ENCODE measurements at places on chromosomes 1 and 21. TPM values are rescaled to one million over a fixed set of nuclear protein-coding genes. Genes with fewer than 3 reads are reported as not detected.

DNA sequence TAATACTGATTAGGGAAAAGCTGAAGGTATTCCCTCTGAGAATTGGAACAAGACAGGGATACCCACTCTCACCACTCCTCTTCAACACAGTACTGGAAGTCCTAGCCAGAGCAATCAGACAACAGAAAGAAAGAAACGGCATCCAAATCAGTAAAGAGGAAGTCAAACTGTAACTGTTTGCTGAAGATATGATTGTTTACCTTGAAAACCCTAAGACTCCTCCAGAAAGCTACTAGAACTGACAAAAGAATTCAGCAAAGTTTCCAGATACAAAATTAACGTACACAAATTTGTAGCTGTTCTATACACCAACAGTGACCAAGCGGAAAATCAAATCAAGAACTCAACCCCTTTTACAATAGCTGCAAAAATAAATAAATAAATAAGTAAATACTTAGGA lies 78.6 kb downstream of the EXTL2 start:
- no peaks in the 10 kb centered on the region for H3K27me3 ChIP-seq
- no peaks in the 10 kb centered on the region for H3K36me3 ChIP-seq
- H3K4me1 ChIP-seq, result peaks cover under 1% of the 10 kb centered on the region

- DNase-seq, result no peak
- H3K27ac ChIP-seq, result peak overlapping the region; percentile 93
- H3K36me3 ChIP-seq, result no peaks in the 10 kb centered on the region
- no peak overlapping the region for H3K4me3 ChIP-seq
- H3K4me1 ChIP-seq, result peaks cover 13% of the 10 kb centered on the region
Observed at GRCh38 chr1:39174390-39175081, 30.0 kb upstream of the MACF1 start.

Gene FCRLA
- 0.57 TPM for total RNA-seq

DNA sequence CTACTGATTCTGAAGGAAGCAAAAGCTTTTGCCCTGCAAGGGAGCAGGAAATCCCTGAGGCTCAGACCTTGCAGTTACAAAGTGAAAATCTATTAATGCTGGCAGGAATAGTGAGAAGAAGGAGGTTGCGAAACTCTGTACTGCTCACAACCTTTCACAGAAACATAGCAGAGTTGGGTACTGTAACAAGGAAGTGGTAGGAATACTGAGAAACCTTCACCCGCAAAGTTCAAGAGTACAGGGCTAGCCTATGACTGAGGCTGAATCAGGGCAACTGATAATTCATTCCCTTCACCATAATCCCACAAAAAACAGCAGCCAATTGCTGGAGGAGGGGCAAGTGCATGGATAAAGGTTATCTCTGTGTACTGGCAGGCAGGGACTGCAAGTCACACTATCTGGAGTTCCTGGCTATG lies 23.9 kb upstream of the KCTD3 start:
- H3K4me3 ChIP-seq, result no peak overlapping the region
- no peaks in the 10 kb centered on the region for H3K36me3 ChIP-seq
- no peaks in the 10 kb centered on the region for H3K27me3 ChIP-seq
- no peak overlapping the region for H3K27ac ChIP-seq

Gene SPEN
- total RNA-seq, result 76.9 TPM

GRCh38 chr1:145758575-145758974 lies 39.3 kb downstream of the CD160 start:
- no peak overlapping the region for H3K4me3 ChIP-seq
- no peak overlapping the region for H3K27ac ChIP-seq
- H3K4me1 ChIP-seq, result no peaks in the 10 kb centered on the region
- H3K36me3 ChIP-seq, result peaks cover 2% of the 10 kb centered on the region
- DNase-seq, result no peak

- H3K27me3 ChIP-seq, result no peaks in the 10 kb centered on the region
- H3K27ac ChIP-seq, result peak overlapping the region; percentile 54
- DNase-seq, result peak; percentile 62
- no peaks in the 10 kb centered on the region for H3K36me3 ChIP-seq
Observed at GRCh38 chr1:201171063-201172036, 17.1 kb upstream of the TMEM9 start.

Gene U2AF1
- 6.0 TPM for total RNA-seq

GRCh38 chr21:34865400-34866241 lies 183.5 kb downstream of the RUNX1 start:
- no peaks in the 10 kb centered on the region for H3K36me3 ChIP-seq
- H3K27me3 ChIP-seq, result no peaks in the 10 kb centered on the region
- H3K4me3 ChIP-seq, result no peak overlapping the region
- no peak overlapping the region for H3K27ac ChIP-seq
- H3K4me1 ChIP-seq, result no peaks in the 10 kb centered on the region

Gene PDE4B
- 24.5 TPM for total RNA-seq

Gene CHIT1
- 2.2 TPM for total RNA-seq

Gene ADAMTSL4
- total RNA-seq, result 94.4 TPM

Gene DYRK3
- 10.7 TPM for total RNA-seq

Gene MAP3K7CL
- 84.6 TPM for total RNA-seq

GRCh38 chr1:193275773-193276172 lies 89.4 kb upstream of the B3GALT2 start:
- no peak overlapping the region for H3K27ac ChIP-seq
- H3K4me3 ChIP-seq, result no peak overlapping the region
- H3K36me3 ChIP-seq, result no peaks in the 10 kb centered on the region
- no peak for DNase-seq
- H3K27me3 ChIP-seq, result no peaks in the 10 kb centered on the region

DNA sequence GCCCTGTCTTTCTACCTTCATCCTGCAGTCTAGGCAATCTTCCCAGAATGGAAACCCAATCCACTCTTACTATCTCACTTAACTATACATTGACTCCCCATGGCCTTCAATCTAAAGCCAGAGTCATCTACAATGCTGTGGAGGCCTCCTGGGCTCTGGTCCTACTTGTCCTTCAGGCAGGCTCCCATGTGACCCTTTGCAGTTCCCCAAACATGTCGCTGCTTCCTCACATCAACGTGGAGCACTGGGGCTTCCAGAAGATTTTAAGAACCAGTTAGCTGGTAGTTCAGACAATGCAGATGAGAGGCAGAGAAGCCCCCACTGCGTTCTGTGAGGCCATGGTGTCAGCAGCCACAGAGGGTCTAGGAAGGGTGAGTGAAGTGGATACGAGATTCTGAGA lies 18.6 kb downstream of the LYPD8 start:
- no peak overlapping the region for H3K4me3 ChIP-seq
- no peaks in the 10 kb centered on the region for H3K36me3 ChIP-seq
- no peak for DNase-seq

Gene GPR3
- total RNA-seq, result 0.68 TPM

DNA sequence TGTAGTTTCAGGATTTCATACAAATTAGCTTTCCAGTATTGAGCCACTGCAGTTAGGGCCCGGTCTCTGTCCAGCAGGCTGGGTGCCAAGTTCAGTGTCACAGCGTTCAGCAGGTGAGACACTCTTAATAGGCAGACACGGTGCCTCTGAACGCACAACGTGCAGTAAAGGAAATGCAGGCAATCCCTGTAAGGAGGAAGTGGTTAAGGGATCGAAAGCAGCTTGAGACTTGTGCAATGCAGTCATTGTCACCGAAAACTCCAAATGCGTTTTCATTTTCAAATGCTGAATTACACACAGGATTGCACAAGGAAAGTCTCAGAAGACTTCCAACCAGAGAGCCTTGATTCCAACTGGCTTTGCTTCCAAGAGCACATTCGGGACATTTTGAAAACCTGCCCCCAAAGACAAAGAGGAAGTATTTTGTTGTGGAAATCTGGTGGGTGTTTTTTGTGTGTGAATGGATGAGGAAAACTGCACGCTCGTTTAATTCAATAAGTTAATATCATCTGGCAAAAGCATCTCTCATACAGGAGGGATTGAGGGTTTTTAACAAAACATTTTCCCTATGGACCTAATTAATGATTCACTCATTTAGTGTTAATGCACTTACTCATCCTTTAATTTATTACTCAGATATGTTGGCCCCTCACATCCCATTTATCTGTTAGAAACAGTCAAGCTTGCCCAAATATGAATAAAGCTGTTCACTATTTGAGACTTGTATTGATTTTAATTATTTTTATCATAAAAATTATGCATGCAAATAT lies 61.6 kb downstream of the PTGS2 start:
- H3K4me3 ChIP-seq, result no peak overlapping the region
- DNase-seq, result peak; percentile 63
- no peaks in the 10 kb centered on the region for H3K27me3 ChIP-seq
- no peaks in the 10 kb centered on the region for H3K4me1 ChIP-seq

GRCh38 chr1:231684356-231685244 lies 58.0 kb downstream of the DISC1 start:
- H3K4me1 ChIP-seq, result no peaks in the 10 kb centered on the region
- H3K4me3 ChIP-seq, result no peak overlapping the region
- no peaks in the 10 kb centered on the region for H3K27me3 ChIP-seq
- no peak for DNase-seq
- H3K27ac ChIP-seq, result no peak overlapping the region
- no peaks in the 10 kb centered on the region for H3K36me3 ChIP-seq

Gene IFI44
- 52.7 TPM for total RNA-seq

- no peaks in the 10 kb centered on the region for H3K27me3 ChIP-seq
- no peak overlapping the region for H3K4me3 ChIP-seq
- DNase-seq, result no peak
- no peak overlapping the region for H3K27ac ChIP-seq
- H3K36me3 ChIP-seq, result no peaks in the 10 kb centered on the region
- no peaks in the 10 kb centered on the region for H3K4me1 ChIP-seq
Observed at GRCh38 chr1:78702426-78702825, 52.8 kb downstream of the IFI44 start.

DNA sequence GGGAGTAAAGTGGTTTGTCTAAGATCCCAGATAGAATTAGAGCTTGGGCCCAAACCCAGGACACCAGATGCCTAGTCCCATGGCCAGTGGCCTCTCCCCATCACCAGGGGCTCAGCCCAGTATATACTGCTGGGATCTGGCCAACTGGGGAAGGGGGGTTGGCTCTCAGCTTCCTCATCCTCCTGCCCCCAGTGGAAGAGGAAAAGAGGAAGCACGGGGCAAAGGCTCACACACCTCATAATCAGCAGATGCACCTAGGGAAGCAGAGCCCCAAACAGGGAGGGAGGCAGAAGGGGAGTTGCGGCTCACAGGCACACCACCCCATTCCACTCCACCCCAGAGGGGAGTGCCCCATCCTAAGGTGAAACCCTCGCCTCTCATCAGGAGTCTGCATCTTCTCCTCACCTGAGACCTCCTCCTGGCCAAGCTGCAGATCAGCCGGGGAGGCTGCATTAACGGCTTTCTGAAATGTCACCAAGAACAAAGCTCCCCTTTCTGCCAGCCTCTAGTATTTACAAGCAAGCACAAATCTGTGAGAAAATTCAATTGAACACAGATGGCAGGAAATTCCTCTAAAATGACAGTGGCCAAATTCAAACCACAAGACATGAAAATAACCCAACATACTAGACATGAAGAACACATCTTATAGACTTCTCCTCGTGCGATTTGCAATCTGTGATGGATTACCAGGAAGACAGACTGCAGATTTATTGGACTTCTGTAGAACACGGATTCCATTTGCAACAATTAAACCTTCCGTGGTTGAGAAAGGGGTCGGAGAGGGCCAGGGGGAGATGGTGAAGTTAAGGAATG lies 82.8 kb downstream of the GLIS1 start:
- no peak overlapping the region for H3K4me3 ChIP-seq
- DNase-seq, result peak; percentile 21
- no peak overlapping the region for H3K27ac ChIP-seq
- H3K27me3 ChIP-seq, result no peaks in the 10 kb centered on the region
- H3K36me3 ChIP-seq, result no peaks in the 10 kb centered on the region

DNA sequence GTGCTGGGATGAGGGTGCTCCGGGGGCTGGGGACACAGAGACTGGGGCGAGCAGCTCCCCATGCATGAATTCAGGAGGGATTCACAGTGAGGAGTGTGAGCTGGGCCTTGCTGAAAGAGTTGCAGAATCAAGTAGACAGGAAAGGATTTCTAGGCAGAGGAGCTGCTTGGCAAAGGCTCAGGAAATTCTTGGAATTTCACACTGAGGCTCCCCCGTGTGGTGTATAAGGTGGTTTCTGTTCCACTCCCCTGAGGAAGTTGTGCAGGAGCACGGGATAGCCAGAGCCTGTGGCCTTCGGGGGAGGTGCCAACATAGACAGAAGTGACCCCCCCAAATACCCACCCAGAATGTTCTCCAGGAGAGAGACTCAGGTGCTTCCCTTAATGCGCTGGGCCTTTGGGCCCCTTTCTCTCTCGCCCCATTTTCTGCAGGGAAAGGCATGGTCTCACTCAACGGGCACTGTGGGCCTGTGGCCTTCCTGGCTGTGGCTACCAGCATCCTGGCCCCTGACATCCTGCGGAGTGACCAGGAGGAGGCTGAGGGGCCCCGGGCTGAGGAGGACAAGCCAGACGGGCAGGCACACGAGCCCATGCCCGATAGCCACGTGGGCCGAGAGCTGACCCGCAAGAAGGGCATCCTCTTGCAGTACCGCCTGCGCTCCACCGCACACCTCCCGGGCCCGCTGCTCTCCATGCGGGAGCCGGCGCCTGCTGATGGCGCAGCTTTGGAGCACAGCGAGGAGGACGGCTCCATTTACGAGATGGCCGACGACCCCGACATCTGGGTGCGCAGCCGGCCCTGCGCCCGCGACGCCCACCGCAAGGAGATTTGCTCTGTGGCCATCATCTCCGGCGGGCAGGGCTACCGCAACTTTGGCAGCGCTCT lies 58.5 kb upstream of the ACTL8 start:
- no peak overlapping the region for H3K27ac ChIP-seq
- H3K27me3 ChIP-seq, result no peaks in the 10 kb centered on the region
- no peak for DNase-seq

Gene SH2D5
- total RNA-seq, result 0.26 TPM

DNA sequence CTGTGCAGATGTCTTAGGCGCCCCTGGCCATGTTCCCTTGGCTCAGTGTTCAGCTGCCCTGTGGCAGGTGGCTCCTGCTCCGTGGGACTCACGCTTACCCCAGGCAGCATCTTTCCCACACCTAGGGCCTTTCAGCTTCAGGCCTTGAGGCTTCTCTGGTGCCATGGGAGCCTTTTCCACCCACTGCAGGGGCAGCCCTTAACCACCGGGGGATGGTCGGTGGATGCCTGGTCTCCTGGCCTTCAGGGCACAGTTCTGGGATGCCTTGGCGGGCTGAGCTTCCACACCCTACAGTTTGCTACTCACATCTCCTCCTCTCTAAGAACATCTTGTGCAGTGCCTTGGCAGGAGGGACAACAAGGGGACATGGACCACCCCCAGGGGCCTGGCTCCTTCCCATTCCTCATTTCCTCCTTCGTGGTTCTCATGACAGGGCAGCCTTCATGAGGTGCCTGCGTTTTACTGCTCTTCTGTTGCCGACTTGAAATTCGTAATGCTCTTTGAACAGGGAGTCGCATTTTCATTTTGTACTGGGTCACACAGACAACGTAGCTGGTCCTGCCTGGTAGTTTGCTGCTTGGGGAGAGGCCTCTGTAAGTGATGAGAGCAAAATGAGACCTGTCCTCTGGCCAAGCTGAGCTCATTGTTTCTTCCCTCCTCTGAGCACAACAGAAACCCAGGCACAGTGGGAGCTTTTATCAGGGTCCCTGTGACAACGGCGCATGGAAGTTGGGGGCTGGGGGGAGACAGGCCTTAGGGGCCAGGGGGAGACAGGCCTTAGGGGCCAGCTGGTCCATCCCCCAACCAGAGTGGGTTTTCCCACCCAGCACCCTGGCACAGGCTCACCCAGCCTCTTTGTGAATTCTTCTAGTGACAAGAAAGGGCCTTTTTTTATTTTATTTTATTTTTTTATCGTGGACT lies 62.0 kb upstream of the NEK2 start:
- no peaks in the 10 kb centered on the region for H3K27me3 ChIP-seq
- no peak overlapping the region for H3K27ac ChIP-seq
- no peaks in the 10 kb centered on the region for H3K36me3 ChIP-seq
- H3K4me3 ChIP-seq, result no peak overlapping the region
- H3K4me1 ChIP-seq, result no peaks in the 10 kb centered on the region

Gene C4BPB
- 10.7 TPM for total RNA-seq

GRCh38 chr1:97603776-97604175 lies 317.1 kb downstream of the DPYD start:
- no peaks in the 10 kb centered on the region for H3K4me1 ChIP-seq
- no peaks in the 10 kb centered on the region for H3K36me3 ChIP-seq
- no peaks in the 10 kb centered on the region for H3K27me3 ChIP-seq
- no peak for DNase-seq
- no peak overlapping the region for H3K27ac ChIP-seq
- no peak overlapping the region for H3K4me3 ChIP-seq
